NCI-H1694 treated with DMSO at 0.1 percent for 48 hours (cell line): ENCODE measurements at places on chromosomes 2 and 18.
A peak's percentile ranks its signal among the peaks of the same experiment; 100 is the strongest.

- DNase-seq, result no peak
Observed at GRCh38 chr18:75003764-75004690, 204.9 kb downstream of the PTGR3 start.

DNA sequence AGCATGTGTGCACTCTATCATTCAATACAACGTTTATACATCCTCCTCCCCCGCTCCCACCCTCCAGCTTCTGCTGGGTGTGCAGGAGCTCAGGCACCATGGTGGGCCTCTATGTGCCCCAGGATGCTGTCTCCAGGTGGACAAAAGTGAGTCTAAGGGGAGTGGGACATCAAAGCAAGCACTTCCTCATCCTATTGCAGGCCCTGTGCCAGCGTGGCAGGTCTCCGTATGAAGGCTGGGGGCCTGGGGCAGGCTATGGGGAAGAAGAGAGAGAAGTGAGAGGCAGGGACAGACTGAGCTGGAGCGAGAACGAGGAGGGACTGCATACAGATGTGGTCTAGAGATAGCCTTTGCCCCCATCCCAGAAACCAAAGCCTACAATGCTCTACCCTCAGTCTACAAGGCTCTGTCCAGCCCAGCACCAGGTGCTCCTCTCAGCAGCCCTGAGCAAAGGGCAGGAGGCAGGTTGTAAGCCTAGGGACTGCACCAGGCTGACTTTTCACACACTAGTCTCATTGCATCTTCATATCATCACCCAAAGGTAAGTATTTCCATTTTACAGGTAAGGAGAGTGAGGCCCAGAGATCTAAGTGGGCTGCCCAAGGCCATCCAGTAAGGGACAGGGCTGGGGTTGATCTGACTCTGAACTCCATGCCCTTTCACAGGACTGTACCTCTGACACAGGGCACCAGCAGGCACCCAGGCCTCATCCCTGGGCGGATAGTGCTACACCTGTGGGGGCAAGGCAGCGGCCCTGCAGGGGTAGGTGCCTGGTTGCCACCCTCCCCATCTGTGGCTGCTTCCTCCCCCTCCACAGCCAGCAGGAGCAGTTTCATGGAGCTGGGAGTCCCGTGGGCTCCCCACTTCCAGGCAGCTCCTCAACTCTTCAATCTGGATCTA lies 14.0 kb upstream of the ARID5A start:
- DNase-seq, result no peak

GRCh38 chr2:54541995-54542394 lies 85.9 kb downstream of the SPTBN1 start:
- DNase-seq, result no peak

GRCh38 chr2:157874997-157875640 lies 1.0 kb downstream of the ACVR1 start:
- no peak for DNase-seq

GRCh38 chr2:218500501-218501060 lies 67.6 kb downstream of the USP37 start:
- DNase-seq, result no peak

- no peak for DNase-seq
Observed at GRCh38 chr2:144154205-144154604, 365.7 kb downstream of the ZEB2 start.

DNA sequence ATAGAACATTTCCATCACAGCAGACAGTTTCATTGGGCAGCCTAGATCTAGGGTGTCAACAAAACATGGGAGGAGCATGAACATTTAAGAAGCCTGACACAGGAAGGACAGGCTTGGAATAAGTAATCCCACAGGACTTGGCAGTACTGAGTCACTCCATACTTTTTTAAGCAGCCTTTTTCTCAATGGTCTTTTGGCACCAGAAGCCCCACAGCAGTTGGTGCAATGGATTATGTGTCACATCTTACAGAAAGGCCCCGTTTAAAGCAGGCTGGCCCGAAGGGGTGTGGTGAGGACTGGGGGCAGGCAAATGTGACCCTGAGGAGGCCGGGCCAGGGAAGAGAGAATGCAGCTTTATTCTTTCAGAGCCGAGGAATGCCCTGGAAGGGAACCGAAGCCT lies 26.6 kb downstream of the SPTBN1 start:
- no peak for DNase-seq

DNA sequence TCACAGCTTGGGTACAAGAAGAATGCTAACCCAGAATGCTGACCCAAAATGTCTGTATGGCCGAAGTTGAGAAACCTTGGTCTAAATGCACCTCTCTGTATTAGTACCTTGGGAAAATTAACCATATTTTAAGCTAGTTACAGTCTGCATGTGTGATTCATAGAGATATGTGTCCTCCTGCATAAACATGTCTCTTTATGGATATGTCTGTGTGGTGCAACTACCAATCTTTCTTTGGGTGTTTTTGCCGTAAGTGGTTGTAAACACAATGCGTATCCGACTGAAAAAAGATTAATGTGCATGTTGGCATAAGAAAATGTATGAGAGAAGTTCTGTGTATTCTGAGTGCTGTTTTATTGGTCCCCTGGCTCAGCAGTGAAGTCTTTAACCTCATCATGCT lies 54.2 kb upstream of the GAREM2 start:
- DNase-seq, result no peak

DNA sequence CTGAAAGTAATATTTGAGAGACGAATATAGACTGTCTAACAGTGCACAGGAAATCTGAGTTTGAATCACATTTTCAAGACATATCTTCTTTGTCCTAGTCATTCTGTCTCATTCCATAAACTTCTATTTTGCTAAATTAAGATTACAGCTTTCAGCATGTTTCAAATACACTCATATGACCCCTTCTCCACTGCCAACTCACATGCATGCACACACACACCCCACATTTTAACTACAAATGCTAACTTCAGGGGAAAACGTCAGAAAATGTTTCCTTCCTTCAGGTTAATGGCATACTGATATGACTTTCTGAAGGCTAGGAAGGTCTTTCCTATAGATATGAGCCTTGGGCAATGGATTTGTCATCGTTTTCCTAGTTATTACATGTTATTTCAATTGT lies 373.7 kb downstream of the RBM43 start:
- no peak for DNase-seq

DNA sequence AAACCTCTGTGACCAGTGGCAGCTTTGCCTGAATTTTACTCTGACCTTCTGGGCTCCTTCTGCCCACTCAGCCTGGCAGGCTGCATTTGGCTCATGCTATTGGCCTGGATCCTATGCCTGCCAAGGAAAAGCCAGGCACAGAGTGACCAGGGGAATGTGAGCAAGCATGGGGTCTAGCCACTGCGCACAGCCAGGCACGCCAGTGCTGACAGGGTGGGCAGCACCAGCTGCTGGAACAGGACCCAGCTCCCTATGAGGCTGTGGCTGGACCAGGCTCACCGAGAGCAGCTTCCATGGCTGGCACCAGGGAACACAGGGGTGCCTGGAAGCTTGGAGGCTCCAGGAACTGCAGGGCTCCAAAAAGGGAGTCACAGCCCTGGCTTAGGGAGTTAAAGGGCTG lies 311.5 kb upstream of the SYT4 start:
- DNase-seq, result no peak

GRCh38 chr2:234795272-234795920 lies 156.4 kb upstream of the SH3BP4 start:
- no peak for DNase-seq

GRCh38 chr2:121903037-121903689 lies 147.7 kb downstream of the TSN start:
- peak; percentile 60 for DNase-seq

DNA sequence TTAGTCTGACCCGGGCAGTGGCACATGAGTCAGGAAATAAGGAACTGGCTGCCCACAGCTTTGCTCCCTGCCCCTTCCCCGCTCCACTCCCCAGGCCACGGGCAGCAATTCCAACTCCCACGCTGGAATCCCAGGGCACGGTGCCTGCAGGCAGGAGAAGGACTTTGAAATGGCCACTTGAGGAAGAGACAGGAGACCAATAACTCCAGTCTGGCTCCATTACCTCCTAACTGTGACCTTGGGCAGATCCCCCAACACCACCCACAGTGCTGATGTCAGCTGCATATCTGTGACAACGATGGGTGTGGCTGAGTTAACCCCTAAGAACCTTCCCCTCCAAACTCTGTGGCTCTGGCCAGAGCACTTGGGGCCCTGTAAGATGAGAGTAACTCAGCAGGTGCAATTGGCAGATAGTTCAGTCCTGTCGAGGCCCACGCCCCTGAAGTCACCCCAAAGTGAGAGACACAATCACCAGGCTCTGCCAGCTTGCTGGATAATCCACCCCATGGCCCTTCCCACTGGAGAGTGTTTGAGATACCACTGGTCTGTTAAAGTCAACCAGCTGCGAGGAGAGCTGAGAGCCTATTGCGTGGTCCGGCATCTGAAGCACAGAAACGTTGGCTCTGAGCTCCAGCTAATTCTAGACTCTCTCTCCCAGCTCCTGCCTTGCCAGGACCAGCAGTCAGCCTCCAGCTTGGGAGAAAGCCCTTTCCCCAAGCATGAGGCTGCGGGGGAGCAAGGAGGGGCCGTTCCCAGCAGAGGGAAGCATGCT lies 175.2 kb downstream of the TNS1 start:
- no peak for DNase-seq

- no peak for DNase-seq
Observed at GRCh38 chr18:11147371-11147951, 1.9 kb downstream of the PIEZO2 start.

GRCh38 chr2:75142081-75142480 lies 57.2 kb downstream of the TACR1 start:
- DNase-seq, result no peak

DNA sequence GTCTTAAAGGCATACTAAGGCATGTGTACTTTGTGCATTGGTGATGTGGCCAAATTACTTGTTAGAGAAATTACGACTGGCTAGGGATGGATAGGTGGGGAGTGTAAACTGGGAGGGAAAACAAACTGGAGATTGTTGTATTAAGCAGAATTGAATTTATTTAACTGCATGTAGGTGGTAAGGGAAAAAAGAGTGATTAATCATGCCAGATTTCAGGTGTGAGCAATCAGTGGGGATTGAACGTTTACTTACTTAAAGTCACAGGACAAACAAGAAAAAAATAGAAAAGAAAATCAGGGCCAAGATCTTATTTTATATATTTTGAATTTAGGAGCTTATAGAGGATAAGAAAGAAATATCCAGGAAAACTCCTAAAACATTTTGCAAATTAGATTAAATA lies 88.6 kb downstream of the GULP1 start:
- DNase-seq, result no peak

DNA sequence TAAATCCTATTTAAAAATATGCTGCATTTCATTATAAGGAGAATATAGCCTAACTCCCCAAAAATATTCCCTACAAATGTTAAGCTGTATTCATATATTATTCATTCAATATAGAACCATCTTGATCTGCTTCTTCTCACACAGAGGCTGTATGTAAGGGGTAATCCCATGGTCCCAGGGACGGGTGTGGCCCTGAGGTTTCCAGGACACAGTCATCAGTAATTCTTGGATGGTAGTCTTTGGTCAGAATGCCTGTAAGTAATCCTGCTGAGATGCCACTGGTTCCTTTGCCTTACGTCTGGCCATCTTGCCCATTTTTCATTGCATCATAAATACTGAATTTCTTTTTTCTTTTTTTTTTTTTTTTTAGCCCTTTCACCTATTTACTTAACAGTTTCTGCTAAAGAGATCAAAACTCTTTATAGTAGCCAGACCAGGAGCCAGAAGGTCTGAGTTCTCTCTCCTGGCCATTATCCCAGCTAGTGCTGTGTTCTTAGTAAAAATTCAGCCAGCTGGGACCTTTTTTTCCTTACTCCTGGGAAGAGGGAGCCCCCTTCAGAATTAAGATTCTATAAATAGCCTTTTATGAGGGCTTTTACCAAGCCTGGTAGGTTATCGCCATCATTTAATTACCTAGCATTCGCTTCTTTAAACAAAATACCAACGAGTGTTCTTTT lies 134.9 kb downstream of the SOX11 start:
- DNase-seq, result no peak

- DNase-seq, result no peak
Observed at GRCh38 chr2:70472221-70472890, 81.3 kb downstream of the TGFA start.

DNA sequence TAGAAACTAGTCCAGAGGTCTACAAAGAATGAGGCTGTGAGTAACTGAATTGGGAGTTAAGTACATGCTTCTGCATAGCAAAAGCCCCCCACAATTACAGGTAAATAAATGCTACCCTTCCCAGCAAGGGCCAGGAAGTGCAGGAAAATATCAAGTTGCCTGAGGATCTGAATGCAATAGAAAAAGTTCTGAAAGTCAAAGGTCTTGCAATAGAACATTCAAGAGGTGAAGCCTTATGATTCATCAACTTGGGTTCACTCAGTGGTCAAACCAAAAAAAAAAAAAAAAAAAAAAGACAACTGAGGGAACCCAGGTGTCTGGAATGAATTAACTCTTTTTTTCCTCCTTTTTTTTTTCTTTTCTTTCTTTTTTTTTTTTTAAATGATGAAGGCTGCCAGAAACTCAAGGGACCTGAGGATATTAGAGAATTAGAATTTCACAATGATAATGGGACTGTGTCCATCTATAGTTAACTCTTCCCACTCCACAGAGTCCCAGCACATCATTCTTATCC lies 42.9 kb upstream of the RFX8 start:
- DNase-seq, result no peak

- DNase-seq, result no peak
Observed at GRCh38 chr2:48144777-48145176, 238.5 kb upstream of the FBXO11 start.

DNA sequence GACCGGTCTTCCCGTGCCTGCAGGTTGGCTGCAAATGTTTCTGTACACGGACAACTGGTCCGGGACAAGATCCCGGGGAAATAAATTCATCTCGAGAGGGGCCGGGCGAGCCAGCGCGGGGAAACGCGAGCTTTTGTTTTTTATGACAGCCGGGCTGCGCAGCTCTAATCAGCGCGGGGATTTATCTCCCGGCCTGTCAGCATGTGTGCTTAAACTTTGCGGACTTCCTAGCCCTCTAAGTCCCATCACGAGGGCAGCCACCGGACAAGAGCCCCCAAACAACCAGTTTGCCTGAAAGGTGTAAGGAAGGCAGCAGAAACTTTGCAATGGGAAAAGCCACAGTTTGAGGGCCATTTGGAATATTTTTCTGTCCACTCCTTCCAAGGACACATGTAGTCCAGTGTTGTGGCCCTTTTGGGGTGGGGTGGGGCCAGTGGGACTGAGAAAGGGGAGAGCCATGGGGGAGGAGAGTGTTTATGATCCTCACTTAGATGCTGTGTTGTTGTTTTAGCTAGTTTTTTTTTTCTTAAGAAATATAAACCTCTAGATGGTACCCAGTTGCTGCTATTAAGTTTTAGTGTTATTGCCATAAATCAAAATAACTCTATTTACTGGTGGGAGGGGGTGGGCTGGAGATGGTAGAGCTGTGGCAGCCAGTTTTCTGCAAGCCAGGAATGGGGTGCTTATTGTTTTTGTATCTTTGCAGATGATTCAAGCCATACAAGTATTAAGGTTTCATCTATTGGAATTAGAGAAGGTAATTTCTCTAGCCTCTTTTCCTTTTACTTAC lies 6.0 kb downstream of the MEIS1 start:
- DNase-seq, result no peak
